ENCODE measurements at places on chromosomes 6 and 20.

GRCh38 chr6:38400764-38401163, 239.0 kb downstream of the BTBD9 start:
- DNase-seq, result no peak

DNA sequence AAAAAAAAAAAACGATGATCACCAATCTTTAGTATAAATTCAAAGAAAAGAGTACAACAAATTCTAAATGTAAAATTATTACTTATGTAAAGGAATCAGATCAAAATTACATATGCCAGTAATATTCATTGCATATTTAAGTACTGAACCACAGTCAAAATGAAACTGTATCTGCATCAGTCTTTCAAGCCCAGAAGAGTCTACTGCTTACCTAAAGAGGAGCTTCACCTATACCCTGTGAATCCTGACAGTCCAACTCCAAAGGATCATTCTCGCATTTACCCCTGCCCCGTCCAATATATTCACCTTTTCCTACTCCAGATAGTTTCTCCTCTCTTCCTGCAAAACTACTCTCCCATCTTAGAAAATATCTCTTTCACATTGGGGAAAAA, 9.2 kb downstream of the ATG5 start:
- no peak for DNase-seq

DNA sequence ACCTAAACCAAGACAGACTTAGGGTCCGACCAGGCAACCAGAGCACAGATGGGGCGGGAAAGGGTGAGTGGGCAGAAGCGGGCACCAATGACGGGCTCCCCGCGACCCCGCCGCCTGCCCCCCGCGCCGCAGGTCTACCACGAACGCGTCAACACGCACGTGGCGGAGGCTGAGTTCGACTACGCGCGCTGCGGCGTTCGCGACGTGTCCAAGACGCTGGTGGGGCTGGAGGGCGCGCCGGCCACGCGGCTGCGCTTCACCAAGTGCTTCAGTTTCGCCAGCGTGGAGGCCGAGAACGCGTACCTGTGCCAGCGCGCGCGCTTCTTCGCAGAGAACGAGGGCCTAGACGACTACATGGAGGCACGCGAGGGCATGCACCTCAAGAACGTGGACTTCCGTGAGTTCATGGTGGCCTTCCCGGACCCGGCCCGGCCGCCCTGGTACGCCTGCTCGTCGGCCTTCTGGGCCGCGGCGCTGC, 5.1 kb downstream of the TMEM151B start:
- no peak for DNase-seq

DNA sequence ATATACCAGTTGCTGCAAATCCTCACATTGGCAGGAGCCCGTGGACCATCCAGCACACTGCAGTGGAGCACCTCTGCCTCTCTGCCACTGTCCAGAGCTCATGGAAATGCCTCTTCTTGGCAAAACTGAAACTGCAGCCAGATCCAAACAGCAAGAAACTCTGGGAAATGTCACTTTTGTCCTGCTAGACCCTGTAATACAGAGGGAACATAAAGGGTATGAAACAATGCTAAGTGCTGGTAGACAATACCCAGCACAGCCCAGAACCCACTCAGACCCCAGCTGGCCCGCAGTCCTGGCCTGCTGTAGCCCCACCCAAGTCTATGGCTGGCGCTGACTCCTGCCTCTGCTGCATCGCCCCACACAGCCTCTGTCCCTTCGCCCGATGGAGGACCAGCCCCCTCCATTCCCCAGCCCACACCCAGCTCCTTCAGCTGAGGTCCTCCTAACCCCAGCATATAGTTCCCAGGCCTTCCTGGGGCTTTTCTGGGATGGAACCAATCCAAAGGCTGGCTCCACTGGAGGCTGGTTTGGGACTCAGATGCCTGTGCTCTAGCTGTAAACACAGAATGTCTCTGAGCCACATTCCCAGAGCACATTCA, 242.5 kb downstream of the LRFN2 start:
- DNase-seq, result no peak

DNA sequence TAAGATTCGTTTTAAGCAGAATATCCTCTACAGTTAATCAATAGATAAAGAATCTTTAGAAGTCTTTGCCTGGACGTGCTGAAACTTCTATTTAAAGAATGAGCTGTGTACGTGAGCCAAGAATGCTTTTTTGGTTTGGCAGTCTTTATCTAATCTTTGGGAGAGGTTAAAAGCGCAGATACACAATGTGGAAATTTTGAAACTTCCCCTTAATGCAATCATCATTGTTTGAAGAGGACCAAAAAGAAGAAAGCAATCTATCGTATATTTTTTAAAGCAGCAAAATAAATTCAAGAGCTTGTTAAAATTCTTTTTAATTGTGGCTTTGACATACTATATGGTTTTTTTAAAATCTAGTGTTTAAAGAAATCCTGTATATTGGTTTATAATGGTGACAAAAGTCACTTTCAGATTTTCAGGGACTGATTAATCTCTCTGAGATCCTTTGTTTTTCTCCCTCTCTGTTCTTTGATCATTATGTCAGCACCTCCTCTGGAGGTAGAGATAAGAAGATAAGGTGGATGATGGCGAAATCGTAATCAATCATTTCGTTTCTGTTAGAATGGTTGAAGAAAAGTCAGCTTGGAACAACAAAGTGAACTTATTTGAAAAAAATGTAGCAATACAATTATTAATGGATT, 92.1 kb upstream of the FAM184A start:
- DNase-seq, result no peak

DNA sequence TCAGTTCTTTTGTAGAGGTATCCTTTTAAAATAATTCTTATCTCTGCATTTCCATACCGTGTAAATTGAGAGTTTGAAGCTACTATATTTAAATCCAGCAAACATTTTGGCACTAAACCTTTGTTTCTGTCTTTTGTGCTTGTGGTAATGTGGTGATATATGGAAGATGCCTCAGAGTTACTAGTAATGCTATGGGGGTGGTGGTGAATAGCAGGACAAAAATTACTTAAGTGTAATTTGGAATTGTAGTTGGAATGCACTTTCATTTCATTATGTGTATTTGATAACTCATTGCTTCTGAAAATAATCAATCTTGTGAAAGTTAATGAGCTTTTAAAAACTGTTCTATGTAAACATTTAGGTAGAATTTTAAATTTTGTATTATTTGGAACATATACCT, 404.5 kb downstream of the PHF3 start:
- no peak for DNase-seq

GRCh38 chr6:117232196-117232595, 33.2 kb upstream of the VGLL2 start:
- DNase-seq, result no peak

DNA sequence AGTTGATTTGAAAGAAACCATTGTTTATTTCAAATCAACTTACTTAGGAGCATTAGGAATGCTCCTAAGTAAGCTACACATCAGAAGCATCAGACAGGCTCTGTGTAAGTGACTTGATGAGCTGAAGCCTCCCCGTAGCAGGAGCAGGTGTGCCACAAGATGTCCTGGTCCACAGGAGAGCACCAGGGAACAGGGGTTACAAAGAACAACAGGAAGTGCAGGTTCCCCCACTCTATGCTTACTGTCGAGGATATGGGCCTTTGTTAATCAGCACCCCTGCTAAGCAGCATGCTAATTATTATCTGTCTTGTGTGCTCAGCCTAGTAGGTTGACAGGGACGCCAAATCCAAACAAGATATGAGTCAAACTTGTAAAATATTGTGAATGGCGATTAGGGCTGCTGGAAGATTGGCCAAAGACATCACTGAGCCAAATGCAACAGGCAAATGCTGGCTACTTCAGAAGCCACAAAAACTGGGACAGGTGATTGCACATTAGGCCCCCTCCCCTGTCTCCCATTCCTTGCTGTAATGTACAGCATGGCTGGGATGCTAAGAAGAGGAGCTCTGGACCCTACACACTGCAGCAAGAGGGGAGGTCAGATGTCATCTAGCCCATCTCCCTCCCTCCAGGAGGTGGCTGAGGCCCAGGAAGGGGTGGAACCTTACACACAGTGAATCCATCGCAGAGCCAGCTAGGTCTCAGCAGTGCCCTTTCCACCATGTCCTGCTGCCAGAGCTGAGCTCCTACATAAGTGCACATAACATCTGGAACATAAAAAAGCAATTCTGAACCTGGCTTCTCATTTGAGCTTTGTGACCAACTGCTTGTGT, 939 bp downstream of the TGM3 start:
- no peak for DNase-seq

DNA sequence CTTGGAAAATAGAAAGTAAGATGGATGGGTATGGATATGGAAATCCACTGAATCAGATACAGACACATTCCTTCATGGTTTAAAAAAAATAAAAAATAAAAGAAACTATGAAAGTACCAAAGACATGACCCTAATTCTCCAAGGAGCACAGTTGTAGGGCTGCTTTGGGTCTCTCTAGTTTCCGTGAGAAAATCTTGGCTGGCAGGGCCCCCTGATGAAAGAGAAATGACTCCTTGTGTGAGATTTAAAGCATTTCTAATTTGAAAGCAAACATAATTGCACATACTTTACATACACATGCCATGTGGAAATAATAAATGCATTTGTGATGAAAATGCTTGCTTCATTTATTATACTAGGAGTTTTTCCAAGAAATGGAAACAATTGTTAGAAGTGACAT, 593.9 kb upstream of the BTBD3 start:
- DNase-seq, result no peak

DNA sequence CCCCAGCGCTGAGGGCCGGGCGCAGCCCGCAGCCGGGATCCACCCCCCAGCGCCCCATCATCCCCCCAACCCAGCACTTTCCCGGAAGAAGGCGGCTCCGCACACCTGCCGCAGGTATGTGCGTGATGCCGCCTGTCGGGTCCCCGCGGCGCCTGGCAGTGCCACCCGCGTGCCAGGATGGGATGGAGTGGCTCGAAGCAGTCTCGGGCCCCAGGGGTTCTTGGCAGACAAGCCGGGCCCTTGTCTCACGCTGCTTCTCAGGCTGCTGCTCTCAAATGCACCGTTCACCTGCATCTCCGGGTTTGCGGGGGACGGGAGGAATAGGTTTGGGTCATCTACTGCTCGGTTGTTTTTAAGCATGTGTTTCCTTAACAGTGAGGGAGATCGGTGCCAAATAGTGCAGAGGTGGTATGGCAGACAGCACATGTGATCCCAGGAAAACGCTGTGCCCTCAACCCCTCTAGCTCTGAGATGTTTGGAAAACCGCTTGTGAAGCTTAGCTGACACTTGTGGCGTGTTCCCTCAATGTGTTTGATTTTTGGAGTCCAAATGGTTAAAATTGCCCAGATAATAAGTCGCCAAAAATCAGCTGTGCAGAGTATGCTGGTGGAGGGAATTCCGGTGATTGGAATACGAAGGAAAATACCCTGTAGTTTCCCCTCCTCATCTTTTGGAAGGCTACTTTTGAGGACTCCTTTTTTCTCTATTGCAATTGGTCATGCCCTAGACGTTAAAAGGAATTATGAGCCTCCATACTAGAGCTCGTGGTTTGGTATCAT, 926 bp downstream of the MYLIP start:
- DNase-seq, result peak; percentile 53

DNA sequence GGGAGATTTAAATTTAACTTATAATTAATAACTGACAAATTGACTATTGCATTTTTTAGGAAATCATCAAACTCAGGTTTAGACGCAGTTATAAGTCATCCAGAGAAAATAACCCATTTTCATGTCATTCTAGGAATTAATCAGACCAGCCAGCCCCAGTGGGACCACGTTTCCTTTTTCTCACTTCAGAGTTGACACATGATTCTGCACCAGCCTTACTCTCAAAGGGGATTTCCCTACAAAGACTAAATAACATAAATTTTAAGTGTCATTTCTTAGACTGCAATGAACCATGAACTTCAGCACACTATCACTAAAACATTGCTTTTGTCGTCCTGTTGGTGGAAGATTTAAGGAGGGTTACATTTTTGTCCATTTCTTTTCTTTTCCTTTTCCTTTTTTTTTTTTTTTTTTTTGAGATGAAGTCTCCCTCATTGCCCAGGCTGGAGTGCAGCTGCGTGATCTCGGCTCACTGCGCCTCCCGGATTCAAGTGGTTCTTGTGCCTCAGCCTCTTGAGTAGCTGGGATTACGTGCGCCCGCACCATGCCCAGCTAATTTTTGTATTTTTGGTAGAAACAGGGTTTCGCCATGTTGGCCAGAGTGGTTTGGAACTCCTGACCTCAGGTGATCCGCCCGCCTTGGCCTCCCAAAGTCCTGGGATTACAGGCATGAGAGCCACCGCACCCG, 3.6 kb downstream of the IPCEF1 start:
- DNase-seq, result peak; percentile 52

- no peak for DNase-seq
Measured at GRCh38 chr6:139368661-139369060, 5.8 kb downstream of the CITED2 start.

DNA sequence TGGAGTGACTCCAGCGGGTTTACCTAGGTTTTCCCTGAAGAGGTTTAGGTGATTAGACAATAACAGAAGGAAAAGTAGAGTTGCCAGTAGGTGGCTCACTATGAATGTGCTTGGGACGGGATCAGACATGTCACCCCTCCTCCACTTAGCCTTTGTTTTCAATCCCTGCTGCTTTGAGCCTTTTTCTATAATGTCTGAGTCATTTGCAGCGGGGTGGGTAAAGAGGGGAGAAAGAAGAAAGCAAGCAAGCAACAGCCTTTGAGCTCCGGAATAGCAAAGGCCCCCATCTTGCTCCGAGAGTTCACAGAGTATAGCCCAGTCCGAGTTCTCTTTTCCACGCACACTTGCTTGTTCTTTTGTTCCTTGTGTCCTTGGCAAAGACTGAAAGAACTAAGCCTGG, 129.1 kb downstream of the PACRG start:
- no peak for DNase-seq

DNA sequence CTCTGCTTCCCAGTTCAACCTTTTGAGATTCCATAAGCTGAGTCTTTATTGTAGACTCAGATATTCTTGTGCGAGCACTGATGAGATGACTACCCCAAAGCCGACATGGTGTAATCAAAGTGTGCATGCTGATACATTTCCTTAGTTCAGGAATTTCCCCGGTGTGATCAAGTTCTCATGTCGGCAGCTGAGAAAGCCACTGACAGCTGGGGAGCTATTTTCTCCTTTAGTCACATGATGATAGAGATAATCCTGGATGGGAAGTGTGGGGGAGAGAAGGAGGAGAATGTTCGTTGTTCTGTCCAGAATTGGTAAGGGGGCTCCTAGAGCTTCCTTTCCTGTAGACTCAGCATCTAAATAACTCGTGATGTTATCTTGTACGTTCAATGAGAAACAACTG, 7.7 kb upstream of the CAP2 start:
- DNase-seq, result no peak

- no peak for DNase-seq
Measured at GRCh38 chr6:35642471-35643161, 46.1 kb downstream of the FKBP5 start.

- no peak for DNase-seq
Measured at GRCh38 chr6:109738667-109739066, 47.6 kb downstream of the FIG4 start.

GRCh38 chr20:22214296-22214695, 370.1 kb downstream of the FOXA2 start:
- DNase-seq, result no peak

DNA sequence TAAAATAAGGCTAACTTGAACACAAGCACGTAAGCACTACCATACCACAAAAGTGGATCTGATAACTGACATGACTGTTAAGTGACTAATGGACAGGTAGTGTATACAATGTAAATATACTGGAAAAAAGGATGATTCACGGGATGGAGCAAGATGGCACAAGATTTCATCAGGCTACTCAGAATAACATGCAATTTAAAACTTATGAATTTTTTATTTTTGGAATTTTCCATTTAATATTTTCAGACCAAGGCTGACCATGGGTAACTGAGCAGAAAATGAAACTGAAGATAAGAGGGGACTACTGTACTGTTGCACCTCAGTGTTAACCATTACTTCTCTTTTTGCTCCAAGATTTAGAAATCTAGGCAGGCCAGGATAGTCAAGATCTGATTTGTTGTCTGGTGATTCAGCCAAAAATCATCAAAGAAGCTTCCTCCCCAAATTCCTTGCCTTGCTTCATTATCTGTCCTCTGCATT, 45.4 kb downstream of the TPBG start:
- no peak for DNase-seq

Data from stimulated activated CD8-positive, alpha-beta memory T cell treated with anti-CD3 and anti-CD28 coated beads, Interleukin-4, amount 100 ng/mL, for 48 hours (primary cell).